DND-41 (cell line): ENCODE measurements at places on chromosomes 1 and 21.

DNA sequence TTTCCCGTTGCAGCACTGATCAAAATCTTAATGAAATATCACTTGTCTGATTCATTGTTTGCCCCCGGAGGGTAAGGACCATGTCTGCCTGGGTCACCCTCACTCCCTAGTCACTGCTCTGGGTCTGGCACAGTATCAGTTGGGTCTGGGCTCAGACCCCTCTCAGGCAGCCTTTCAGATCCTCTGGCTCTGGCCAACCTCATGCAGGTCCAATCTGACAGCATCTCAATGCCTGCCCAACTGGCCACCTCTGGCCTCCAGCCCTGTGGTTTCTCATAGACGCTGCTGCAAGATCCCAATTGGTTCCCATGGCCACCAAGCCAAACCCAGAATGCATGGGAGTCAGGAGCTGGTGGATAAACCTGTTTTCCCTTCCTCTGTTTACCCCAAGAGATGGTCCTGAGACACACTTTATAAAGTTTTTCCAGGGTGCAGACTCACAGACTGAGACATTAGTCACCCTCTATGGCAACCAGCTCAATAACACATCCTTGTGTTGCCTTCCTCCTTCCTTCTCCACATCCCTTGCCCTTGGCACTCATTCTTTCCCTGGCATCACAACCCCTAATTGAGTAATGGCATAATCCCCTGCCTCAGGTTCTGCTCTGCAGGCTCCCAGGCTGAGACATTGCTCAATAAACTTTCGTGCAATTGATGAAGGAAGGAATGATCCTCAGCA is 199.2 kb downstream of the GRIK3 start:
- DNase-seq = no peak

GRCh38 chr1:155657463-155657862 is 31.1 kb downstream of the YY1AP1 start:
- DNase-seq = no peak

- DNase-seq = no peak
Observed at GRCh38 chr1:24566236-24566867, 10.5 kb downstream of the NCMAP start.

- no peak for DNase-seq
Observed at GRCh38 chr1:41542196-41542930, 57.9 kb upstream of the EDN2 start.

DNA sequence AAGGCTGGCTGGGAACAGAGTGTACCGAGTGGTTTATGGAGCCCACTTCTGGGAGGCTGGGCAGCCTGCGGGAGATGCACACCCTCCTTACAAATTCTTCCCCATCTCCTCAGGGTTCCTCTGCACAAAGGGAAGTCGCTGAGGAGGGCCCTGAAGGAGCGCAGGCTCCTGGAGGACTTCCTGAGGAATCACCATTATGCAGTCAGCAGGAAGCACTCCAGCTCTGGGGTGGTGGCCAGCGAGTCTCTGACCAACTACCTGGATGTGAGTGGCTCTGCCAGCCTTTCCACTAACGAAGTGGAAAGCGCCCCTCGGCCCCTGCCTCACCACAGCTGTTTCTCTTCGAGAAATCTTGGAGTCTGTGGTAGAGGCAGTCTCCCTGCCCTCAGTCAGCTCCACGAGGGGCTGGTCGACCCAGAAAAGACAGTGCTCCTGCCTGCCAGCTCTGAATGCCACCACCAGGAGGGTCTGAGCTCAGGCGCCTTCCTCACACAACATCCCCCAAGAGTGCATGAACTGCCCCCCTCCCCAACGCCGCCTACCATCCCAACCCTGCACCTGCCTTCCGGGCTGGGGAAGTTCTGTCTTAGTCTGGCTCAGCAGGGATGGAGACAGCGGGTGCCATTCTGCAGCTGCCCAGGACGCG is 31.8 kb downstream of the PROK1 start:
- no peak for DNase-seq

- no peak for DNase-seq
Observed at GRCh38 chr21:38996355-38996754, 186.9 kb downstream of the PSMG1 start.

- DNase-seq = no peak
Observed at GRCh38 chr1:61434276-61434675, 290.7 kb downstream of the TM2D1 start.

GRCh38 chr1:43954036-43954435 is 7.3 kb downstream of the IPO13 start:
- DNase-seq = no peak

DNA sequence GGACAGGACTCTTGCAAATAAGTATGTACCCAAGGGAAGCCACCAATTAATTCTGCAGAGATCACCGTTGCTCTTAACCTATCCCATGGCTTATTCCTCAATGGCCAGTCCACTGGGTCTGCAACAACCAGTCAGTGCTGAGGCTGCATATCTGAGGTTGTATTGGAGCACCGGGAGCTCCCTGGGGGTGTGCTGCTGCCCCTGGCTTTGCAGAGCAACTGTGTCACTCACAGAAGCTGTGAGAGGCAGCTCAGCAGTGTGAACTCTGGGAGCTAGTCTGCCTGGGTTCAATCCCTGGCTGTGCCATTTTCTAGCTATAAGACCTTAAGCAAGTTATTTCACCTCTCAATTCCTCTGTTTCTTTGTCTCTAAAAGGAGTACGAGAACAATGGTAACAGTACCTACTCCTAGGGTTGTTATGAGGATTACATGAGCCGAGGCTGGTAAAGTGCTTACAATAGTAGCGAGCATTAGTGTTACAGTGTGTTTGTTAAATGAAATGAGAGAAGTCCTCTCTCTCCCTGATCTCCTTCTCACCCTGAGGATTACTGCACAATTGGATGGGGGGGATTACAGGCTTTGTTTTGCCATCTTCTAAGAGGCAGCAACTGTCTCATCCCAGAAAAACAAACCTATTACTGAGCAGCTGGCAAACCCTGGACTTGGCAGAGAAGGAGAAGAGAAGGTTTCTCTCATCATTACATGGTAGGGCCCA is 3.6 kb downstream of the RXRG start:
- no peak for DNase-seq

DNA sequence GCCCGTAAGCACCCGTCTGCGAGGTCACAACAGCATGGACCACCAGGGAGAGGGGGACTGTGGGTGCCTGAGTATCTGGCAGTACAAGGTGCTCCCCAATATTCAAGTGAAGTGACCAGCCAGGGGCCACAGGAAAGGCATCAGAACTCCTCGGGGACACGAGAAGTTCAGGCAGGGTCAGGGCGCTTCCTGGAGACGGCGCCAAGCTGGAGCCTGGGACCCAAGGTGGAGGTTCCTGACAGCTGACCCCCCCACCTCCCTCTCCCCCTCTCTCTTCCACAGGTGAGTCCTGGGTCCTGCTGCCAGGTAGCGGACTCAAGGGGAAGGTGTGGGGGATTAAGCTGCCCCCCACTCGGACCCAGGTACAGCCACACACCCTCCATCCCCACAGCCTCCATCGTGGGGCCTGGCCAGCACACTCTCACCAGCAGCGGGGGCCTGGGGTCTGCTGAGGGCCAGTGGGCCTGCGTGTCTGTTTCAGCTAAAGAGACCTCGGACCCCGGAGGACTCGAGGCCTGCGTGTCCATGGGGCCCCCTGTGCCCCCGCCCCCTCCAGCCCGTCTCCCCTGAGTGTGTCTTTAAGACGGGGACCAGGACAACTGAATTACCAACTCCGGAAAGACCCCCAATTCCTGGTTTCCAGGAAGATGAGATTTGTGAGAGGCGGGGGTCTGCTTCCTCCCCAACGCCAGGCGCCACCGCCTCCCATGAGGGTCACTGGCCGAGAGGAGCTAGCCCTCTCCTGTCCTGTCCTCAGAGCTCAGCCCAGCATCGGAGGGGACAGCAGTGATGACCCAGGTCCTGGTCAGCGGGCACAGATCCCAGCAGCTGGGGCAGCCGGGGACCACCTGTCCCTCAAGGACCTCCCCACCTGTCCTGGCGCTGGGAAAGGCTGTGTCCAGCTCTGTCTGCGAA is 6.2 kb downstream of the TNFRSF18 start:
- DNase-seq = no peak

DNA sequence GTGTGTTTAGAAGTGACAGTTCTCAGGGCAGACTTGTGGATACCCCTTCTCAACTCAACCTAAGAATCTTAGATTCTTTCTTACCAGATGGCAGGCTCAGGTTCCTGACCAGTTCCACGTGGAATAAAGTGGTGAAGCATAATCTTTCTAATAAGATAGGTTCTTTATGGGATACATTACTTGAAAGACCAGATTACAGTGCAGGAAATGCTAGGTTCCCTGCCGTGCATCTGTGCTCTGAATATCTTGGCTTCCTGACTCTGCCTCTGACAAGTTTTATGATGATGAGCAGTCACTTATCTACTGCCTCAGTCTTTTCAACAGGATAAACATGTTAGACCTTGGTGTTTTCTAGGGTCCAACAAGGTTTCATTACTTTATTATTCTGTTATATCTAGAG is 207.9 kb upstream of the CACYBP start:
- DNase-seq = no peak

GRCh38 chr21:21712748-21713520 is 714.7 kb downstream of the NCAM2 start:
- no peak for DNase-seq

DNA sequence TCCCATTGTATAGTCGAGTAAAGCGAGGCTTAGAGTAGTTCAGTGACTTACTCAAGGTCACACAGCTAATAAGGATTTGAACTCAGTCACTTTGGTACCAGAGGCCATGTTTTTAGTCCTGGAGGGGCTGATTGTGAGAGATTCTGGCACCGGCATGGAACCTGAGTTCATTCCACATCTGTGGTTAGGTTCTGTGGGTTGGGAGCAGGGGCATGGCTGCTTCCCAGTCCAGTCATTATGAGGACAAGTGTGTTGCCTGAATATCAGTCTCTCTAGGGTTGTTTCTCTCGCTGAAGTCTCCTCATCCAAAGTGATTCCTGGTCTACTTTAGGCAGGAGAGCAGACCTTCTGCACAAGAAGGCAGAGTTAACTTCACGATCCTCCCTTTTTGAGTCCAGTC is 90.6 kb downstream of the C1orf94 start:
- no peak for DNase-seq

- DNase-seq = no peak
Observed at GRCh38 chr1:7111853-7112252, 326.6 kb downstream of the CAMTA1 start.
